Activated T-helper 1 cell treated with Interleukin-2 at 50 U/mL for 16 hours (primary cell): ENCODE measurements at places on chromosomes 16 and 17.

DNA sequence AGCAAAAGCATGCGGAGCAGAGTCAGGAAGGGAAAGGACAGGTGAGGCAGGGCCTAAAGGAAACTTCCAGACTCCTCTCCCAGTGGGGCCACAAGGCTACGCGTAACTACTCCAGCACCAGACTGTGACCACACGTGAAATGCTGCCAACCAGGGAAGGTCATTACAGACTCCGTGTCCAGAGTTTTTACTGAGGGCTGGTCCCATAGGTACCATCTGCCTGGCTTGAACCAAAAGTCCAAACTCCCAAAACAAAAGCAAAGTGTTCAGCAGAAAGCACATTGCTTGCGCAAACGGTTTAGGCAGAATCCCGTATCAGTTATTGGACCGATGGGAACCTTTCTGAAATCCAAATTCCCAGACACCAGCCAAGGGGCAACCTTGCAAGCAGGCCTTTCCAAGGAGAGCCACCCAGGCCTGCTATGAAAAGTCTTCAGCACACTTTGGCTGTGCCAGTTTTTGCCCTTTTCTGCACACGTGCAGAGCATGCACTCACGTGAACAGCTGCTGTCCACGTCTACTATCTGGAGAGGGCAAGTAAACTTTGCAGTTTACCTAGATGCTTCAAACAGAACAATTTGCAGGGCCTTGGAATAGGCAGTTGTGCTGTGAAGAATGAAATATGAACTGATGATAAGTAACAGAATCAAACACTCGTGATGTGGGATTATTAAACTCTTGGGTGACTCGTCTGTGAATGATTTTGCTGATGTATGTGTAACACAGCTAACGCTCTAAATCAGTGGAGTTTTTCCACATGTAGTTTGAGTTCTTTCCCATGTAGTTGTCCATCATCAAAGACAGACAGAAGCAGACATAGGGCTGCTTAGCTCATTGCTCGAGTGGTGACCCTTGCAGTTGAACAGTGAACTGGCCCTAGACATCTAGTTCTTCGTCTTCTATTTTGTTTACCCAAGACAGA lies 58.1 kb upstream of the CRISPLD2 start:
- DNase-seq = no peak

DNA sequence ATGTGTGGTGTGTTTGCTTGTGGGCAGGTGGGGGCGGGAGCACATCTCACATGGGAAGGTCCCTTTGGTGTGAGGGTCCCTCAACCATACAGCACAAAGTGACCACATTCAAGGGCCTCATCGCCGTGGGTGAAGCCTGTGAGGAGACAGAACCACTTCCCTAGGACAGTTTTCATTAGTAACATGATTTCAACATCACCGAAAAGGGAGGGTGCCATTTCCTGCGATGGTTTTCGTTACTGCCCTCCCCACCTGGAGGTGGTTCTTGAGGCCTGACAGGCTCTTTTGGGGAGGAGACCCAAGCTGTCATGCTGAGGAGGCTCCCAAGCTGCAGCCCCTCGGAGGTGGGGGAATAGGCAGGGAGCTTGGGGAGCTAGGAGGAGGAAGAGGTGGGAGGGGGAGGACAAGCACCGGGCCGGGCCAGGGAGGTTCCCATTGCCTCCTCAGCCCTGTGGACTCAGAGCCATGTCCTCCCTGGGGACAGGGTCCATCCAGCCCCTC lies 9.5 kb downstream of the CD300LB start:
- no peak for DNase-seq

DNA sequence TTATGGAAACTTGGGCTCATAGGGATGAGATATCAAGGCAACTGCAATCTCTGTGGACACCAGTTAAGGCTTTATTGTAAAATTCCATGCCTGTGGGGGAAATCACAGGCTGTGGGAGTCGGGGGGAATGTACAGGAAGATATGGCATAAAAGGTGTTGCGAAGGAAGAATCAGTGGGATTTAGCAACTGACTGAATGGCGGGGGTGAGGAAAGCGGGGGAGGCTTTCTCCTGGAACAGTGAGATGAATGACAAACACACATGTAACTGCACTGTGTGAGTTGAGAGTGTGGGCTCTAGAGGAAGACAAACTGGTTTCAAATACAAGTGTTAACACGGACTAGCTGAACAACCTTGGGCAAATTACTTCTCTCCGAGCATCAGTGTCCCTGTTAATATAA lies 143.7 kb downstream of the PRKCB start:
- DNase-seq = no peak

DNA sequence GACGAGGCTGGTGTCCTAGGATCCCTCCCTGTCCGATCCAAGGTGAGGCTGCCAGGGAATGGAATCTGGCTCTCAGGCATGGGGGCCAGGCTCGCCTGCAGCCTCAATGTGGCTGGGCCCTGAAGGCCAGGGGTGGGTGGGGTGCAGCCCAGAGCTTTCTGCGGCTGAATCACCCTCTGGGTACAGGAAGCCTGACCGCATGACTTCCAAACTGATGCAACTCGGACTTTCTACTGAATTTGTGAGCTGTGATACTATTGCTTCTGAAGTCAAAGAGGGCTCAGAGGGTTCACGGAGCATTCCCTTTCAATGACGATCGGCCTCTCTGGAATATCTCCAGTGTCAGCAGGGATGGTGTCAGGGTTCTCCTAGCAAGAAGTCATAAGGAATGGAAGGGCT lies 123.7 kb downstream of the METRNL start:
- no peak for DNase-seq

DNA sequence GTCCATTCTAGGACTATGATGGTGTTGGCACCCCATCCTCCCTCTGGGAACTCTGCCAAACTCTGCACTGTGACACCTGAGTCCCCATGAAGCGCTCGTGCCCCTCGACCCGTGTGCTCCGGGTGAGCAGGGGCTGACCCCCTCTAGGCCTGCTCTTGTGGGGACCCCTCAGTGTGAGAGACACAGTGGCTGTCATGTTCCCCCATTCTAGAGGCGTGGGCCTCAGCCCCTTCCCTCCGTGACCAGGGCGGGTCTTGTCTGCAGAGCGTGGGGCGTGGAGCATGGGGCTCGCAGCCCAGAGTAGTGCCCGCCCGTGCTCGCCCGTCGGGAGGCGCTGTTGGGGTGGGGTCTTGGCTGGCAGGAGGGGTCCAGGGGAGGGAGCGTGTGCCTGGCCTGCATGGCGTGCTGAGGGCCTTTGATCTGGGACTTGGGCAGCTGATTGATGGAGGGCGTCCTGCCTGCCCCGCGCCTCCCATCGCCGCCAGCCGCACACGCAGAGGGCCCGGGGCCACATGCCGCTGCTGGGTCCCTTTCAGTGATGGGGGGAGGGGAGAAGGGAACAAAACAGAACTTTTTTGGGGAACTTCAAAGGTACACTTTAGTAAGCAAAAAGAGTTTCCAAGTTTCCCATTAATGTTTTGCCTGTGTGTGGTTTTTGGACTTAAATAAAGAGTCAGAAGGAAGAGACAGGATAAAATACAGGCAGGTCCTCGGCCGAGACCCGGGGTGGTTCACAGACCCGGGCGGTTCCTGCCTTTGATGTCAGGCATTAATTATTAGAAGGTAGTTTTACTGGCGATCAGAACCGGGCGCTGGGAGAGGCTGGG lies 22.5 kb downstream of the CENPX start:
- no peak for DNase-seq

DNA sequence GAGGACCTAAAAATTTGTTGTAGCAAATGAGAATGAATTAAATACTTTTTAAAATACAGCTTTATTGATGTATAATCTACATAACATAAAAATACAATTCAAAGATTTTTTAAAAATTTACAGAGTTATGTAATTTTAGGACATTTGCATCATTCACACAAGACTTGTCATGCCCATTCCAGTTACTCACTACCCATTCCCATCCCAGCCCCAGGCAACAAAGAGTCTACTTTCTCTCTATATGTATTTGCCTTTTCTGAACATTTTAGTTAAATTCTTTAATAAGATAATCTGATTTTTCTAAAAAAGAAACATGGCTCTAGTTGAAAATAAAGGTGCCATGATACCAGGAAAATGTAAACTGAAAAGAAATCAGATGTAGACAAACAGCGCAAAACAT lies 354.2 kb downstream of the PMP22 start:
- no peak for DNase-seq

- DNase-seq = no peak
Measured at GRCh38 chr17:8670421-8670820, 39.9 kb upstream of the MYH10 start.

DNA sequence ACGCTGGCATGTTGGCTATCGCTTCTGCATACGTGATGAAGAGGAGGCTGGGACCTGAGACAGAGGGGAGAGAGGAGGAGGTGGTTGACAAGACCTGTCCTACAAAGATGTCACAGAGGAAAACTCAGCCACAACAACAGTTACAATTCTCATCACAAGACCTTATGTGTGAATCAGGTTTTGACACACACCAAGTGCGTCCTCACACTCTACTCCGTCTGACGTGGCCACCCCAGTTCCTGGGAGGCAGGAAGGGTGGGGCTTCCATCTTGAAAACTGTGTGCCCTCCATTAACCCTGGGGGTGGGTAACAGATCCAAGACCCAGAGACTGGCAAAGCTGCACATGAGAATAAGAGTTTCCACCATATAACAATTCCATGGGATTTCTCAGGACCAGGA lies 24.1 kb downstream of the SLC6A4 start:
- DNase-seq = no peak

GRCh38 chr16:51149721-51150164 lies 1.3 kb downstream of the SALL1 start:
- DNase-seq = no peak

- no peak for DNase-seq
Measured at GRCh38 chr16:79876332-79876730, 275.8 kb upstream of the MAF start.

GRCh38 chr16:14539631-14540030 lies 90.4 kb downstream of the PARN start:
- DNase-seq = no peak

- DNase-seq = peak; percentile 46
Measured at GRCh38 chr17:18217412-18218015, 7.9 kb upstream of the LLGL1 start.

- no peak for DNase-seq
Measured at GRCh38 chr16:59522826-59523225, 788.7 kb upstream of the GOT2 start.

DNA sequence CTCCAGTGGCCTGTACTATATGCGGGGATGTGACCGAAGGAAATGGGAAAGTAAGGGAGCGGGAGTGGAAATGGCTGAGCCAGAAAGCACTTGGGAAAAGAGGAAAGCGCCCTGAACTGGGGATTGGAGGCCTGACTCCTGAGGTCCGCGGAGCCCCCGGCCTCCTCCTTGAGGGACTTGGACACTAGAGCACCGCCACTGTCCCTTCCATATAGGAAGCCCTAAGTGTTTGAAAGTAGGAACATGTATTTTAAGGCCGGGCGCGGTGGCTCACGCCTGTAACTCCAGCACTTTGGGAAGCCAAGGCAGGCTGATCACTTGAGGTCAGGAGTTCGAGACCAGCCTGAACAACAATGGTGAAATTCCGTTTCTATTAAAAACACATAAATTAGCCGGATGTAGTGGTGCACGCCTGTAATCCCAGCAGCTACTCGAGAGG lies 530 bp upstream of the ZDHHC7 start:
- DNase-seq = no peak
